ENCODE measurements at places on chromosomes 7 and 10.

DNA sequence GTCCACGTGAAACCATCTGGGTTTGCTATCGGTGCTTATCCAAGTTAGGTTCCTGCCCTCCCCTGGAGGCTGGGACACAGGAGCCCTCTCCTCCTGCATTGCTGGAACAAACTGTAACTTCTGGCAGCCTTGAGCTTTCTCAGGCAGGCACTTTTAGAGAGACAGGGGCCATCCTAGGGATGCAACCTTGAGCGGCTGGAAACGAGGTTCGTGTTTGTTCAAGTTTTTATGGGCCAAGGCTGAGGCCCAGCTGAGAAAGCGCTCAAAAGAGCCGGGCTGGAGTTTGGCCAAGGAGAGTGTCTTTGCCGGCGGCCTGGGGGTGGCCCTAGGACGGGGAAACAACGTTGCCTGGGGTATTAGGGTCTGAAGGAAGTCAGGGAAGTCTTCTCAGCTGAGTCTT lies 5.5 kb upstream of the MMD2 start:
- no peak for ATAC-seq

DNA sequence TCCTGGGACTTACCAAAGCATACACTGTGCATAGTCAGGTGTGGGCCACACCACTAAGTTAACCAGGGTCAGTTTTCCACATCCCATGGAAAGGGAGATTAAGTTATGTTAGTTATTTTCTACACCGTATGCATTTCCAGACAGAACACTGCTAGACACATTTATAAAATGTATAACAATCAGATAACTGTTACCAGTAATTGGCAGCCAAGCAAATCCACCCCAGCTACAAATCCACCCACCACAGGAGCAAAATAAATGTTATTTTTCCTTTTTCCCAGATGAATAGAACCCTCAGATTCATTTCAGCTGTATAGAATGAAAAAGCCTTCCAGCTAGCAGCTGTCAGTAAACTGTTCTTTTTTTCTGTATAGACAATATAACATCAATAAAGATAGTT lies 256.9 kb upstream of the FZD1 start:
- no peak for ATAC-seq

- ATAC-seq: no peak
Measured at GRCh38 chr7:128735436-128735835, 3.7 kb upstream of the CALU start.

DNA sequence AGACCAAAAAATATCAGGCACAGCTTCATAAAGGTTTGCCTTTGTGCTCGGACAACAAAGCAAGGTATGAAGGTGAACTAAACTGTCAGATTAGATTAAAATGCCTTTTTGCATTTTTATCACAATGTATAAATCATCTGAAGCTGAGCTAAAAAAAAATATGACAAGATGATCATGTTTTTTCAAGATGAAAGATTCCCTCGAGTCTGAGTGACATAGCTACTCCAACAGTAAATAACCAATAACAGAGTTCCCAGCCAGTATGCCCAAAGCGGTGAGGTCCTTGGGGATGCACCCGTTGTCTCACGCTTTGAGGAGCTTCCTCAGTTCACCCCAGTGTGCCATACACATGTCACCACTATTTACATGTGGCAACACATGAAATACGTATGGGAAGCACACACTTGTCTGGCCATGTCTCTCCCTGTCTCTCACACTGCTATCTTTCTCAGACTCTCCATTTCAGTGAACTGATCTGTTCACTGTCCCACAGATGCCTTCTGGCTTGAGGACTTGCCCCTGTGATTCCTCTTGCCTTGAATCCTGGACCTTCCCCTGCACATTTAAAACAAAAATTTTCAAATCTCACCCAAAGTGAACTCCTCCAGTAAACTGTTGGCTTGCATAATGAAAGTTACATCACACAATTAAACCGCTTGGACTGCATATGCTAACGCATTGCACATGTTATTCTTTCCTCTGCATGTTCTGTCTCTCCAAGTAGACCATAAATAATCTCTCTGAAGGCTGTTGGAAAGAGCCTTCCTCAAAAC lies 2.6 kb upstream of the PIK3CG start:
- no peak for ATAC-seq

- ATAC-seq: no peak
Measured at GRCh38 chr7:25771491-25771890, 380.5 kb upstream of the NFE2L3 start.

DNA sequence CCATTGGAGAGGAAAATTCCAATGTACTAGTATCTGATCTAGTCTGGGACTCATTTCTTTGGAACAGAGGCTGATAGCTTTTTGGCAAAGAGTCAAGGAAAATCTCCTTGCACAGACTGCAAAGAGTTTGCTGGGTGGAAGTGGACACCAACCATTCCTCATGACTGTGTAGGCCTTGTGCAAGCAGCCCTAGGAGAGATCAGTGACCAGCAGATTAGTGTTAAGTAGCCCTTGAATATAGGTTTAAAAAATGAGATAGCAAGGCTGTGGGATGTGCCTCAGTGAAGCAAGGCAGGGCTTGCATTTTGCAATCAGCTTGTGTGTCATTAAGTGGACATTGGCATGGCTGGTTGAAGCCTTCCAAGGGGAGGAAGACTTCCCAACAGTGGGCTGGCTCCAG lies 341.6 kb downstream of the PLXNA4 start:
- ATAC-seq: no peak

DNA sequence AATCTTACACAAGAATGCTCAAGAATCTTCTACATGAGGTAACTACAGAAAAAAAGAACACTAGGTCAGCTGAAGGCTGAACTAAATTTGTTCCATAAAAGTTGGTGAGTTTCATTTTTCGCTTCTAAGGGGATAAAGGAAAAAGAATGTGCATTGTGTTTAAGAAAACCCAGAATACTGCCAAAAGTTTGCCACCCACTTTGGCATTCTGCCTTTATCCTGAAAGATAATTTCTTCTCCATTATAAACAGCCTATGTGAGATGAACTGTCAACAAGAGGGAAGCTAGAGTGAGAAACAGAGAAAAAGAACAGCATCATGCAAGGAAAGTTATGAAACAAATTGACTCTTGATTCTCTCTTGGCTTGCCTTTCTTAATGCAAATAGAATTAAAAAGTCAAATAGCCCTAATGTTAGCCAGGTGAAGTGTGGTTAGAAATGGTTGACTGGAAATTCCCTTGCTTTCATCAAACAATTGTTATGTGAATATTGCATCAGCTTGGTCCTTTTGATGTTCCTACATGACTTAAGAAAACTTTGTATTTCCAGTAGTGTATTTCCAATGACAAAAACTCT lies 25.8 kb downstream of the STEAP1 start:
- ATAC-seq: no peak

GRCh38 chr10:68647672-68648341 lies 73.2 kb upstream of the CCAR1 start:
- ATAC-seq: no peak

- no peak for ATAC-seq
Measured at GRCh38 chr10:13441476-13441875, 87.3 kb downstream of the BEND7 start.

DNA sequence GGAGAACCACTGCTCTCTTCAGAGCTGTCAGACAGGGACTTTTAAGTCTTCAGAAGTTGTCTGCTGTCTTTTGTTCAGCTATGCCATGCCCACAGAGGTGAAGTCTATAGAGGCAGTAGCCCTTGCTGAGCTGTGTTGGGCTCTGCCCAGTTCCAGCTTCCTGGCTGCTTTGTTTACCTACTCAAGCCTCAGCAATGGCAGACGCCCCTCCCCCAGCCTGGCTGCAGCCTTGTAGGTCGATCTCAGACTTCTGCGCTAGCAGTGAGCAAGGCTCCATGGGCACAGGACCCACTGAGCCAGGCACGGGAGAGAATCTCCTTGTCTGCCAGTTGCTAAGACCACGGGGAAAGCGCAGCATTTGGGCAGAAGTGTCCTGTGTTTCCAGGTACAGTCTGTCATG lies 12.1 kb upstream of the CPA2 start:
- ATAC-seq: no peak

DNA sequence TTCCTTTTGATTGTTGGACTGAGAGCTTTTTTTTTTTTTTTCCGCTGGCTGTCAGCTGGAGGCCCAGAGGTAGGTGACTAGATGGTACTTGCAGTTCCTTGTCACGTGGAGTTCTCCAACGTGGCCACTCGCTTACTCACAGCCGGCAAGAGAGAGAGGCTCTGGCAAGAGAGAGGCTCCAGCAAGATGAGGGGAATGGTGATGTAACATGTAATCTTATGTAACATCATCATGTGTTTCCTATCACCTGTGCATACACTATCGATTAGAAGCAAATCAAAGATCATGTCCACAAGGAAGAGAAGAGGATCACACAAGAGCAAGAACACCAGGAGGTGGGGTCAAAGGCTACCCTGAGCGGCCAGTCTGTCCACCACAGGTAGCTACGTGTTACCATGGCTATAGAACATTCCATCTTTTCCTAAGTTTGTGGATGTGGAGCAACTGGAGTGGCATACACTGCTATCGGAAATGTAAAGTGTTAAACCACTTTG lies 4.0 kb upstream of the BORCS7 start:
- ATAC-seq: no peak

DNA sequence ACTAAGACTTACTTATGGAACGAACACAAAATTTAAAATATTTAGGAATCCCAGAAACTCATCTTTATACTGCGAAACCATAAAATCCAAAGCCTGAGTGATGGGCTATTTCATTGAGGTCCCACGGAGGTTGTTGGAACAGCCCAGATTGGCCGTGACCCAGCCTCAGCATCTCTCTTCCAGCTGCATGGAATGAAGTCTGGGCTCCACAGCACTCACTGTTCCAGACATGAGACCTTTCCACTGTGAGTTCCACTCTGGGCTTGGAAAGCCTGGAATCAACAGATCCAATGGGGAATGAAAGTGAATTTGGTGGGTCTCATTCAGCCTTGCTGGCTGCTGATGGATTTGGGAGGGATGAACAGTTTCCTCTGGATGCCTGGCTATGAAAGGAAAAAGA lies 184.9 kb downstream of the EMX2 start:
- no peak for ATAC-seq

GRCh38 chr7:66880053-66880452 lies 41.0 kb upstream of the TMEM248 start:
- ATAC-seq: no peak

DNA sequence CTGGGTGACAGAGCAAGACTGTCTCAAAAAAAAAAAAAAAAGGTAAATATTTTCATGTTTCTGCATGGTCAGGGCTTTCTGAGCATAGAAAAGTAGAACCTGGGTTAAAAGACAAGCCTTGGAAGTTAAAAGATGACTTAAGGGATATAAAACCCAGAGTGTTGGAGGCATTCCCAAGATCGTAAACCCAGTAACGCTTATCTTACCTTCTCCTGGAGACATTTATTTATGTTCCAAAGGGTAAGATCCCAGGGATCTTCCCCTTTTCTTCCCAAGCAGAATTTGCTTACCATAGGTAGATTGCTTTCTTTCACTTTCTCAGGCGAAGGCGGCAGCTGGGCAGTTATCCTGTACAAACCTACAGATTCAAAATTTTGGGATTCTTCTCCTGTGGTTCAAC lies 22.2 kb downstream of the SUGCT start:
- ATAC-seq: no peak
